Sigmoid colon (tissue), 7 donors: ENCODE measurements at places on chromosomes 4 and X. TPM values are rescaled to one million over a fixed set of nuclear protein-coding genes. Genes with fewer than 3 reads are reported as not detected.

GRCh38 chr4:11910812-11911211, 482.1 kb upstream of the HS3ST1 start:
- H3K4me3 ChIP-seq: no peak overlapping the region
- H3K4me1 ChIP-seq: no peaks in the 10 kb centered on the region
- H3K27ac ChIP-seq: no peak overlapping the region
- H3K27me3 ChIP-seq: no peaks in the 10 kb centered on the region

DNA sequence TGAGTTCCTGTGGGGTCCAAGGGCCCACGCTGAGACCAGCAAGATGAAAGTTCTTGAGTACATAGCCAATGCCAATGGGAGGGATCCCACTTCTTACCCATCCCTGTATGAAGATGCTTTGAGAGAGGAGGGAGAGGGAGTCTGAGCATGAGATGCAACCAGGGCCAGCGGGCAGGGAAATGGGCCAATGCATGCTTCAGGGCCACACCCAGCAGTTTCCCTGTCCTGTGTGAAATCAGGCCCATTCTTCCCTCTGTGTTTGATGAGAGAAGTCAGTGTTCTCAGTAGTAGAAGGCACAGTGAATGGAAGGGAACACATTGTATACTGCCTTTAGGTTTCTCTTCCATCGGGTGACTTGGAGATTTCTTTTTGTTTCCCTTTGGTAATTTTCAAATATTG, 4.8 kb downstream of the MAGEA11 start:
- H3K4me3 ChIP-seq: no peak overlapping the region
- DNase-seq: peak; percentile 41
- H3K4me1 ChIP-seq: no peaks in the 10 kb centered on the region
- H3K27ac ChIP-seq: no peak overlapping the region
- H3K27me3 ChIP-seq: no peaks in the 10 kb centered on the region

DNA sequence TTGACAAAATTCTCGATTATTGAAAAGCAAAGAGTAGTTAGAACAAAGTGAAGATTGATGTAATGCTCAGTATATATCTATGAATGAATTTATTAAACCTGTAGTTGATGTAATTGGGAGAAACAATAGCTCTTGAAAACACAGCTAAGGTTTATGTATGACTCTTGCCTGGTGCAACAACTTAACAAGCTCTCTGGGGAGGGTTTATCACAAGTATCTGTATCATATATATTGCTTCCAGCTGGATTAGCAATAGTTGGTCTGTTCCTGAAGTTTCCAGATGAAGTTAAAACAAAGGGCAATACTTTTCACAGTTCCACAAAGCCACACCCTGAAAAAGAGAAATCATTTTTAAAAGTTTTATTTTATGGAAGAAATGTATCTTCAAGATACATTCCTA, 91.4 kb downstream of the ARSJ start:
- no peak overlapping the region for H3K4me3 ChIP-seq
- no peak for DNase-seq
- no peaks in the 10 kb centered on the region for H3K4me1 ChIP-seq
- no peaks in the 10 kb centered on the region for H3K27me3 ChIP-seq

- no peaks in the 10 kb centered on the region for H3K4me1 ChIP-seq
- no peak overlapping the region for H3K4me3 ChIP-seq
- no peak for DNase-seq
- H3K27me3 ChIP-seq: no peaks in the 10 kb centered on the region
- no peak overlapping the region for H3K27ac ChIP-seq
These were observed 59.5 kb downstream of the PPA2 start for GRCh38 chr4:105414316-105414715.

The PCYT1B gene
- 2.2 TPM for total RNA-seq

The TCEAL3 gene
- total RNA-seq: 58.9 TPM

The CSAG1 gene
- not detected for total RNA-seq

The MAGEA11 gene
- not detected for total RNA-seq

The HAND2 gene
- total RNA-seq: 141 TPM
